ENCODE measurements at places on chromosomes 12 and 14.
A peak's percentile ranks its signal among the peaks of the same experiment; 100 is the strongest.

DNA sequence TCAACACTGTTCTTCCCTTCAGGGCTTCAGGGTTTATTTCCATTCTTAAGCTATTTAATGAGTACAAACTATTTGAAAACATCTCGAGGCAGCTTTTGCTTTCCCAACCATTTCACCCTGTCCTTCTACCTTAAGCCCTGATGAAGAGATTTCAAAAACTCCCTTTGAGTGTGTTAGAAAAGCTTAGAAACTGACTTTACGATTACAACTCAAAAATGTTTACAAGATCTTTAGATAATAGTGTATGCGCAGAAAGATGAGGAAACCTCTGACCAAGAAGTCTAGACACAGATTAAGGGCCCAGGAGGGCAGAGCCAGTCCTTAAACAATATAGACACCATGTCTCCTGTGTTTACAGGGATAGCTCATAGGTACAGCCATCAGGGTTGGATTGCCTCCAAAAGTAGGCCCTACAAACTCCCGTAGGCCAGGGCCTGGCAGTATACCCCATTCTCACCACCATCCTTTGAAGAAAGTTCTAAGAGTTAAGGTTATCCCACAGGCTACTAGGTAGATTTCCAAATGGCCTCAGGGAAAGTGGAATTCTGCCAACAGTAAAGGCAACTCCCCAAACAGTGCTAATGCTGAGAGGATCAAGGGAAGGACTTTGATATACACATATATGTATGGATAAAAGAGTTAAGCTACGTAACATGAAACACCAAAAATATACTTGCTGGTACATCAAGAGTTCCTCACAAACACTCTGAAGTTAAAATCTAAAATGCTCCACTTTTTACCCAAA is 11.4 kb upstream of the SOS2 start:
- no peaks in the 10 kb centered on the region for H3K27me3 ChIP-seq
- DNase-seq: no peak
- H3K36me3 ChIP-seq: no peaks in the 10 kb centered on the region
- H3K4me1 ChIP-seq: no peaks in the 10 kb centered on the region
- H3K27ac ChIP-seq: no peak overlapping the region

DNA sequence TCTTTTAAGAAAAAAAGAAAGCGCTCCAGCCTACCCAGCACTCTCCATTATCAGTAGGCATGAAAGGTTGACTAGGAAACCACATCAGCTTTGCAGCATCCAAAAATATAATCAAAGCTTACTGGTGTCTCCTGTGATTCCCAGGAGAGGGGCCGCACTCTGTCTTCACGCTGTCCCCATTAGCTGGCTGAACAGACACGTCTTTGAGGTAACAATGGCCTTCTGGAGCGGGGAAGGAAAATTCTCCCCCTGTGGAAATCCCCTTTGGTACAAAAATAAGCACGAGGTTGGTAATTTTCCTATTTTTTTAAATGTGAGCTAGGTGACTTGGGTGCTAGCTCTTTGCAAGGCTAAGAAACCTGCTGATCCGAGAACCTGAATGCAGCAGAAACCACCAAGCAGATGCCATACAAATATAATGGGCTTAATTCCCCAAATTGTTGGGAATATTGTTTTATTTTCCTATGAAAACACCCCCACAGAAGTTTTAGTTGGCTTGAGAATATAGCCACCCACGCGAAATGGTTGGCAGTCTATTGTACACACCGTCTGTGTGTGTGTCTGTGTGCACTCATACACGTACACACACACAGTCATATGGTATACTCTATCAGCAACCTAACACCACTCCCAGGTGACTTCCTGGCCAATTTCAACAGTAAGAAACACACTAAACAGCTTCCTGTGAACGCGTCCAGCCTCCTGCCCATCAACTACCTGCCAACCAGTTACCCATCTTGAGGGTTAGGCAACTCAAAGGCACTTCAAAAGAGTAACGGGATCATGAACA is 71.2 kb downstream of the KSR2 start:
- no peak for DNase-seq
- no peaks in the 10 kb centered on the region for H3K36me3 ChIP-seq
- no peaks in the 10 kb centered on the region for H3K4me1 ChIP-seq
- H3K27ac ChIP-seq: no peak overlapping the region
- no peak overlapping the region for H3K4me3 ChIP-seq
- H3K27me3 ChIP-seq: no peaks in the 10 kb centered on the region

- H3K27me3 ChIP-seq: no peaks in the 10 kb centered on the region
- H3K4me3 ChIP-seq: no peak overlapping the region
- no peak for DNase-seq
- H3K4me1 ChIP-seq: no peaks in the 10 kb centered on the region
Measured at GRCh38 chr14:53180272-53181221, 27.4 kb upstream of the DDHD1 start.

- no peak overlapping the region for H3K27ac ChIP-seq
- no peaks in the 10 kb centered on the region for H3K27me3 ChIP-seq
- DNase-seq: no peak
Measured at GRCh38 chr12:54890339-54890738, 36.0 kb downstream of the MUCL1 start.

GRCh38 chr12:58773986-58774385 is 146.3 kb downstream of the LRIG3 start:
- H3K4me1 ChIP-seq: no peaks in the 10 kb centered on the region
- H3K27me3 ChIP-seq: no peaks in the 10 kb centered on the region
- no peaks in the 10 kb centered on the region for H3K36me3 ChIP-seq
- H3K27ac ChIP-seq: no peak overlapping the region
- DNase-seq: no peak

DNA sequence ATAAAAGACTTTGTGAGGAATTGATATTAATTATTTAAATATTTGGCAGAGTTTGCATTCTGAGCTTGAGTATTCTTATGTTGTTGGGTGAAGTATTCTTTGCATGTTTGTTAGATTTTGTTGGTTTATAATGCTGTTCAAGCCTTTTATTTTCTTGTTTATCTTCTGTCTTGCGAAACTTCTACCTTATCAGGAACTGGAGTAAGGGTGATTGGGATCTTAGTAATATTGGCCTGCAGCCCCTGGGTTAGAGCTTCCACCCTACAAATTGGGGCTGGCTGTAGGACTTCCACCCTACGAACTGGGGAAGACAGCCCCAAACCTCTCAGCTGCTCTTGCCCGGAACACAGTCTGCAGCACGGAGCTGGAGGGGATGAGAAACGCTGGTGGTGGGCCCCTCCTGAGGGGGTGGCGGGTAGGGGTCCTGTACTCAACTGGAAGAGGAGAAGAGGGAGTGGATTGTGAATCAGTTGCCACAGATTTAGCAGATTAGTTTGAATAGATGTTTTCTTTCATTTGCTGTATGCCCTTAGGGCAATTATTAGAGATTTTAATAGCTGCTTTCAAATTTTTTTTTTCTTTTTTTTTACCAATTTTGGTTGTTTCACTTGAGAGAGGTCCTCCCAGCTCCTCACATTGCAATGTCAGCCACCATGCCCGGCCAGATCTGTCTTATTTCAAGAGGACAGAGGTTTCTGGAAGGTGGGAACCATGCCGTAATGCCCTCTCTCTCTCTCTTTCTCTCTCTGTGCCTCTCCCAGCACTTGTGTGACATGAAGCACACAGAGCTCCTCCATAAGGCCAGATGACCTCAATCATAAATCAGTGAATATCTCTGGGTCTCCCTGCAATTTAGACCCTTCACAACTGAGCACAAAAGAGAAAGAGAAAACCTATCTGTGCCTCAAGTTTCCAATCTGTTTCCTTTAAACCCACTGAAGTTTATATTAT is 123.4 kb downstream of the DICER1 start:
- no peak overlapping the region for H3K4me3 ChIP-seq
- H3K27ac ChIP-seq: no peak overlapping the region
- no peaks in the 10 kb centered on the region for H3K36me3 ChIP-seq

GRCh38 chr14:33714527-33715226 is 236.2 kb downstream of the EGLN3 start:
- H3K36me3 ChIP-seq: no peaks in the 10 kb centered on the region
- no peak overlapping the region for H3K4me3 ChIP-seq
- no peak overlapping the region for H3K27ac ChIP-seq
- DNase-seq: no peak

GRCh38 chr12:107372229-107372658 is 278.9 kb upstream of the CRY1 start:
- no peaks in the 10 kb centered on the region for H3K27me3 ChIP-seq
- peak overlapping the region; percentile 5 for H3K27ac ChIP-seq
- DNase-seq: peak; percentile 64
- peak overlapping the region; percentile 28 for H3K4me3 ChIP-seq
- peaks cover 71% of the 10 kb centered on the region for H3K4me1 ChIP-seq
- no peaks in the 10 kb centered on the region for H3K36me3 ChIP-seq

DNA sequence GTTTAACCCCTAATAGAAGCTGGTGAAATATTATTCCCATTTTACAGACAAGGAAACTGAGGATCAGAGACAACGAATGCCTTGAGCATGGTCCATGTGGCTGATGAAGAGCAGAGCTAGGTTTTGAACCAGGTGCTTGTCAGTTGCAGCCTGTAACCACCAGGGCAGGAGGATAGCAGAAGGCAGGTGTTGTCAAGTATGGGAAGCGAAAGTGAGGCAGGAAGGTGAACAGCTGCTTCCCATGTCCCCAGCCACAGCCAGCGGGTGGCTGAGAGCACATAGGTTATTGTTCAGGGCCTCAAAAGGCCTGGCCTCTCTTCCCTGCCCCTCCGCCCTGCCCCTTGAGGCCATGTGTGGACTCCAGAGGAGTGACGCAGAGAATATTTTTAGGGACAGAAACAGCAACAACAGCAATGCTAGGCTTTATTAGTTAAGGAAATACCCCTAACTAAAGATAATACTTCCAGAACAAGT is 39.6 kb downstream of the IQSEC3 start:
- peaks cover 16% of the 10 kb centered on the region for H3K4me1 ChIP-seq
- no peaks in the 10 kb centered on the region for H3K27me3 ChIP-seq
- no peak for DNase-seq
- no peak overlapping the region for H3K27ac ChIP-seq
- H3K36me3 ChIP-seq: no peaks in the 10 kb centered on the region
- H3K4me3 ChIP-seq: no peak overlapping the region

DNA sequence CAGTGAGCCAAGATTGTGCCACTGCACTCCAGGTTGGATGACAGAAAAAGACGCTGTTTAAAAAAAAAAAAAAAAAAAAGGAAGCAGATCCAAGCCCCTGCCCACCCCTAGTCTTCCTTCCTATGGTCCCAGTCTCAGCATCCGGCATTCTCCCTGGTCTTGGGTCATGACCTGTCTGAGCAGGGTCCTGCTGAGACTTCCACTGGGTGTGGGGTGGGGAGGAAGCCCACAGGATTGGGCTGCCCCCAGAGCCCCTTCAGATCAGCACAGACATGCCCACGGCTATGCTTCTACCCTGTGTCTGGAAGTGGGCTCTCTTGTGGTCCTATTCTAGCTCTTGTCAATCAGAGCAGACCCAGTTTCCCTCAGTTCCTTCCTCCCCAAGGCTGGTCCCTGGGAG is 12.6 kb upstream of the PLEK2 start:
- H3K36me3 ChIP-seq: no peaks in the 10 kb centered on the region
- DNase-seq: no peak
- H3K27me3 ChIP-seq: no peaks in the 10 kb centered on the region
- no peak overlapping the region for H3K27ac ChIP-seq
- H3K4me1 ChIP-seq: no peaks in the 10 kb centered on the region

GRCh38 chr14:105908481-105908911 is 382.1 kb downstream of the TMEM121 start:
- no peak overlapping the region for H3K27ac ChIP-seq
- no peaks in the 10 kb centered on the region for H3K4me1 ChIP-seq
- no peak overlapping the region for H3K4me3 ChIP-seq
- no peaks in the 10 kb centered on the region for H3K27me3 ChIP-seq
- H3K36me3 ChIP-seq: no peaks in the 10 kb centered on the region

DNA sequence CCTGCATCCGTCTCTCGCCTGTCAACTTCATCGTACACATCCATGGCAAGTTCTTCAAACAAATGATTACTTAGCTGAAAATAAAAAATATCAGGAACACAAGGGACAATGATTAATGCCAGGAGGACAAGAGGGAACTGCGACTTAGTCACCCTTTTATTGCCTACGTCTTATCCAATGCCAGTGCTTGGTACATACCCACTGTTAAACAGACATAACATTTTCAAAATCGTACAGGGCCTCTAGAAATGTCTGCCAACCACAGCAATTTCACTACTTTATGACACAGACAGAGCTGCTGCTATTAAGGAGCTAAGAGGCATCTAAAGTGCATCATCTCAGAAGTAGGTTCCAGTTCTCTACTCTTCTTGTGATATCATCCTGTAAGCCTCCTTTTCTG is 34.6 kb downstream of the GIT2 start:
- H3K4me1 ChIP-seq: no peaks in the 10 kb centered on the region
- no peak overlapping the region for H3K4me3 ChIP-seq
- no peak for DNase-seq

DNA sequence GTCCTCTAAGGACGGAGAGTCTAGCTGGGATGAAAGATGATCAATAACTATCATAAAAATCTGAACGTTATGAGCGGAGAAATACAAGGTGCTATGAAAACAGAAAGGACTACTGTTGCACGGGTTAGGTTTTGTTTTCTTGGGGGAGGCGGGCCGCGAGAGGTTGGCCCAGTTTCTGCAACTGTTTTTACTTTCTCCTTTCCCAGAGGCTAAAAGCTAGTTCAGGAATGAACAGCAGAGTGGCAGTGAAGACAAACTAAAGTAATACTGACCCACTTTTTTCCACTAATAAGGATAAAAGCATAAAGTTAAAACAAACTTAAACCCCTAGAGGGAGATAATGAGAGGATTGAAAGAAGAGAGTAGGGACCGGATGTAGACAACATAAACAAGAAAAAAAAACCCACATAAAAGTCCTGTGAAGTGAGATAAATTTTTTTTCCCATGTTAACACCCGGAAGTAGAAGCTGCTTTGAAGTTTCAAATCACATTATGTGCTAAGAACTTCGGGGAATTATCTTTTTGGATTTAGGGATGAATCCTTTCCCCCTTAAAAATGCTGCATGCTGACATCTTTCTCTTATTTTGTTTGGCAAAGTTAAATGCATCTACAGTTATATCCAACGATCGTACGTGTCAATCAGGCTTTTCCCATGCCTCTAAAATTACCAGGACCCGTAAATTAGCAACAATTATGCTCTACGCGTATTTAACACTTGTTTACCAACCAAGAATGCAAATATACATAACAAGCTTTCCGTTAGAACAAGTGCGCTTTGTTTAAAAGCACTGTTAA is 1.0 kb upstream of the CDK17 start:
- no peaks in the 10 kb centered on the region for H3K36me3 ChIP-seq
- H3K27me3 ChIP-seq: no peaks in the 10 kb centered on the region
- DNase-seq: no peak

- no peaks in the 10 kb centered on the region for H3K27me3 ChIP-seq
- H3K4me1 ChIP-seq: peaks cover 78% of the 10 kb centered on the region
- no peak for DNase-seq
- no peak overlapping the region for H3K27ac ChIP-seq
- no peaks in the 10 kb centered on the region for H3K36me3 ChIP-seq
Measured at GRCh38 chr12:50515587-50515986, 10.8 kb downstream of the DIP2B start.

DNA sequence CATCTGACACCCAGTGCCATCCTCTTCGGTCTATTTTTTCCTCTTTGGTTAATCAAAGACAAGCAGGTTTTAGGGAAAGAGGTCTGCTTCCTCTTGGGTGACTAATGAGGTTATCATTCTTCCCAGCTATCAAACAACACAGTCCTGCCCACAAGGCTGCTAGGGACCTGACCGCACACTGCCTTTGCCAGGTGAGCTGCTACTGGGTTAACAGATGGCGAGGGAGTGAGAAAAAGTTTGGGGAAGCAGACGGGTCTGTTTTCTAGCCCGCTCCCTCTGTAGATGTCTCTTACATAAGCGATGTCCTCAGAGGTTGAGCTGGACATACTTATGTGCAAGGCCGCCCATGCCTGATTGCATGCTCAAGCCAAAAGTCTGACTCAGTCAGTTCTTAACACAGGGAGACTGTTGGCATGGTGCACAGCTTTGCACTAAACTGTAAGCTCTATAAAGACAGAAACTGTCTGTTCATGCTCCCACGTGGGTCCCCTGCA is 94.1 kb downstream of the SLC15A4 start:
- no peak overlapping the region for H3K27ac ChIP-seq
- no peaks in the 10 kb centered on the region for H3K27me3 ChIP-seq
- H3K36me3 ChIP-seq: no peaks in the 10 kb centered on the region
- DNase-seq: no peak
- no peak overlapping the region for H3K4me3 ChIP-seq
